GM23248 (cell line): ENCODE measurements at places on chromosomes 2 and 18. TPM values are rescaled to one million over a fixed set of nuclear protein-coding genes. Genes with fewer than 3 reads are reported as not detected.

Gene DAPL1
- total RNA-seq: not detected in 2 replicates

DNA sequence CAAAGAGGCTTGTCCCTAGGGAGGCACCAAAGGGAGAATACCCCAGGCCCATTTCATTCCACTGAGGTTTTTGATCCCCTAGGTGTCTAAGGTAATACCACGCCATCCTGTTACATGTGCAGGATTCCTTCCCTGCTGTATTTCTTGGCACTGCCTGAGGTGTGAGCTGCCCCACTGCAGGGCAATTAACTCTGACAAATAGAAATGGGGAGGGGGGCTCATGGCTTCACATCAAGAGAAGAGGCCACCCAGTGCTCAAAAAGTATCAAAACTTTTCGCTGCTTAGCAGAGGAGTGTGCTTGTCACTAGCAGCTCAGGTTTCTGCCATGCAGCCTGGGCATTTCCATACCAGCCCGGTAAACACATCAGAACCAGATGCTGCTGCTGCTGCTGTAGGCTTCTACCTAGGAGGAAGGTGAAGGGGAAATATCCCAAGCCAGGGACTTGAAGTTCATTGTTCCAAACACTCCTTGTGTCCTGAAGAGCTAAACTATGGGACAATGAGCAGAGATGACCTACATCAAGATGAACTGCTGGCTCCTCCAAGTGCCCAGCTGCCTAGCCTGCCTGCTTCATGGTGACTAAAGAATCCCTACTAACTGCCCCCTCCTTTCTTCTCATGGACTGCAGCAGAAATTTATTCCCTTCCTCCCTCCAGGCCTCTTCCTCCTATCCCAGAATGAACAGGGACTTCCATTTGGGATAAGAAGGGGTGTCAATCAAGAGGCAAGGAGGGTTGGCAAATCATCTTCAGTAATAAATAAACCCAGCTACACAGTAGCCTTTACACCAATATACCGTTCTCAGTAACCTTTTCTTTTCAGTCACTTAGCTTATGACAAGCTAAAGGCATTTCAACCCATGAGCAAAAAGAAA, 16.4 kb downstream of the POU3F3 start:
- peaks cover 34% of the 10 kb centered on the region for H3K27me3 ChIP-seq
- no peak for DNase-seq
- H3K4me3 ChIP-seq: no peak overlapping the region
- H3K4me1 ChIP-seq: no peaks in the 10 kb centered on the region
- no peak overlapping the region for H3K27ac ChIP-seq

GRCh38 chr2:58106896-58107295, 60.3 kb downstream of the VRK2 start:
- H3K36me3 ChIP-seq: no peaks in the 10 kb centered on the region
- peak; percentile 28 for DNase-seq
- peaks cover 26% of the 10 kb centered on the region for H3K4me1 ChIP-seq
- peak overlapping the region; percentile 95 for H3K27ac ChIP-seq

GRCh38 chr2:88697370-88698026, 6.0 kb downstream of the RPIA start:
- H3K27me3 ChIP-seq: no peaks in the 10 kb centered on the region
- no peak overlapping the region for H3K4me3 ChIP-seq
- no peak overlapping the region for H3K27ac ChIP-seq
- DNase-seq: no peak
